ENCODE measurements at places on chromosomes 3 and 15.

GRCh38 chr3:149511040-149511626 is 36.6 kb downstream of the TM4SF4 start:
- no peak for DNase-seq

- peak; percentile 32 for DNase-seq
Observed at GRCh38 chr3:75129101-75129500, 514.6 kb upstream of the CNTN3 start.

DNA sequence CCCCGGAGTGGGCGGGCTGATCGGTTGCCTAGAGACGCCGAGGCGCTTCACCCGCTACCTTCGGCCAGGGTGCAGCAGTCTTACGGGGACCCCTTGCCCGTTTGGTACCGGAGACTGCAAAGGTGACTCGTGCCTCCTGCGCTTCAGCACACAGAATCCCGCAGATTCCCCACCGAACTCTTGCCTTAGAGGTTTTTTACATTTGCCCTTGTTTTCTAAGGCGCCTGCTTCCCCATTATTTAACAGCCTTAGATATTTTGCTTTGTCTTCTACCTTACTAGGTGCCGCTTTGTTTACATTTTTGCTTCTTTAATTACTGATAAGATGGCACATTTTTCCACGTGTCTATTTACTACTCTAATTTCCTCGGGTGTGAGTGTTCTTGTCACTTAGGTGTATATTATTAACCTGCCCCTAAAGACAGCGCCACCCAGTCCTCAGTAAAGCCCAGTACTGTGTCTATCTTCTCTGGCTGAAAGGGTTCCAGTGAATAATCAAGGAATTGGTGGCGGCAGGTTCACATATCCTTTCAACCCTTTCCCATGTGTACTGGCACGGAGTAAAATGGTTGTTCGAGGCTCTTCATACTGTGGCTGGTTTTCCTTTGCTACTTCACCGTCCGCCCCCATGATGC is 573 bp upstream of the CEP152 start:
- no peak for DNase-seq

DNA sequence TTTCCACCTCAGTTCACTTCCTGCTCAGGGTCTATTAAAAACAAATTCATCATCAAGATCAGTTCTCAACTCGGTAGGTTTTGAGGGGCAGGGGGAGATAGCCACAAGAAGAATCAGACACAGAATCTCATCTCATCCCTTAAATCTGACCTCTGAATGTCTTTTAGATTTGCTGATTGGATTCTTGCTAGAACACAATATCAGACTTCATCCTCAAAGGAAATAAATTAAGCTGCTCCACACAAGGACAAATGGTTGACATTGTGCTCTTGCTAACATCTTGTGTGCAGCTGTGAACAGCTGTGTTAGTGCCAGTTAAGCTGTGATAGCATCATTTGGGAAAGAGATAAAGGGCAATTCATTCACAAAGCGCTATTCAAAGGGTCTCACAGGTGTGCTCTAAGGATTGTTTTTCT is 184.0 kb upstream of the ADAMTS9 start:
- DNase-seq: no peak

GRCh38 chr15:68310178-68310803 is 32.7 kb downstream of the FEM1B start:
- no peak for DNase-seq

GRCh38 chr3:146156666-146157314 is 4.2 kb downstream of the PLOD2 start:
- DNase-seq: no peak

GRCh38 chr3:185896636-185897035 is 41.2 kb downstream of the TRA2B start:
- DNase-seq: no peak

DNA sequence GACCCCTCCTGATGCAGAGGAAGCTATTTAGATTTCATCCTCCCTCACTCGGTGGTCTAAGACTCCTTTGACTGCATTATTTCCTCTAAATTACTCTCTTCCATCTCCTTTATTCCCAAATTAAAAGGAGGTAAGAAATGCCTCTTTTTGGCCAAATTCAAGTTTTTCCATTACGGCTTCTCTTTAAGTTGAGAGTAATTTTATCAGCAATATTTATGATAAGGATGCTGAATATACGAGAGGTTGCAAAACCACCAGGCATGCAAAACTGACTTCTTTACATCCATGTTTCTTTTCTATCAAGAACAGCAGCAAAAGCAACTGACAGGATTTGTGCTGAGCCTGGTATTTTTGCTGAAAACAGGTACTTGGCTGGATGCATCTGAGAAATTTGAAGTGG is 262.0 kb upstream of the RARB start:
- no peak for DNase-seq

- no peak for DNase-seq
Observed at GRCh38 chr3:132843851-132844553, 121.8 kb upstream of the NPHP3 start.

DNA sequence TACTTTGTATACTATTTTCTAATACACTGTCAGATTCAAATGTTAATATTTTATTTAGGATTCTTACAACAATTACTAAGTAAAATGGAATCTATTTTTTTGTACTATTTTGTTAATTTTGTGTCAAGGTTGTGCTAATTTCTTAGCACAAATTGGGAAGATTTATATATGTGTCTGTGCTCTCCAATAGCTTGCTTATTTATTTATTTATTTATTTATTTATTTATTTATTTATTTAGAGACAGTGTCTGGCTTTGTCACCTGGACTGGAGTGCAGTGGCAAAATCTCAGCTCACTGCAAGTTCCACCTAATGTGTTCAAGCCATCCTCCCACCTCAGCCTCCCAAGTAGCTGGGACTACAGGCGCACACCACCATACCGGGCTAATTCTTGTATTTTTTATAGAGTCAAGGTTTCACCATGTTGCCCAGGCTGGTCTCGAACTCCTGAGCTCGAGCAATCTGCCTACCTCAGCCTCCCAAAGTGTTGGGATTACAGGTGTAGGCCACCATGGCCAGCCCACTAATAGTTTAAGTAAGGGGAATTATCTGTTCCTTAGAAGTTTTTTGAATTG is 34.6 kb downstream of the CTXND1 start:
- DNase-seq: no peak

- no peak for DNase-seq
Observed at GRCh38 chr3:118809696-118810498, 224.7 kb downstream of the IGSF11 start.

DNA sequence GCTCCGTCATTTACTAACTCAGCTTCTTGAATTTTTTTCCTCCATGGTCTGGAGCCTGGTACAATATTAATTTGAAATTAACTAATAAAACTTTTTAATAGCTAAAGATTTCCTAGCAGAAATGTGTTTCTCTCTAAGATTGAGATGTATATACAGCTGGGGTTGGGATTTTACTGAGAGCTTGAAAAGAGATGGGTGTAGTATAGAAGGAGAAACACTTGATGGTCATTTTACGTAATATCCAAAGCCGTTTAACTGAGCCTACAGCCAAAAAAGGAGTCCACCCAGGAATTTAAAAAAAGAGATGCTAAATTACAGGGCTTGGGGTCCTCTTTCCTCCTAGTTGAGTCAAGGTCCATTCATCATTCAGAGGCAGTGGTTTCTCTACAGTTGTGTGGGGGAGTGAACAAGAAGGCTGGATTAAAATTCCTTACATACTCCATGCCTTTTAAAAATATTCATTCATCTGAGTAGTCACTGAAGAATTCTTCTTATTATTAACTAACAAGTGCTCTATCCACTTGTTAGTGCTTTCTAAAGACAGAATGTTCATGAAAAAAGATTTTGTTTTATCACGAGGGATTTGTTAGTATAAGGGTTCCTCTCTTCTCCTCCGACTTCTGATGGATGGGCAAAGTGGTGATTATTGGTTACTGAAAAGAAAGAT is 255.3 kb upstream of the IL12A start:
- DNase-seq: no peak

DNA sequence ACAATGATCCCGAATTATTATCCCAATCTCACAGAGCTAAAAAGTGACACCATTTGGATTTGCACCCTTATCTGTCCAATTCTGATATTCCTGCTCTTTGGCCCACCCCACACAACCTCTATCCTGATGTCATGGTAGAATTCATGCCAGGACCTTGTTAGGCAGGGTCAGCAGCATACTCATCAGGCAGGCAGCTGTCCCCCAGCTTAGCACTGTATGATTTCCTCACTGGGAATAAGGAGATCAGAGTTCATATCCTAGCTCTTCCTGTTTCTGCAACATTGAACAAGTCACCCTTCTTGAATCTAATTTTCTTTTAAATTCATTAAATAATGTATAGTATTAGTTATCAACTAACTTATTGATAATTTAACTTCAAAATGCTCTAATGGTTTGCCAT is 12.0 kb upstream of the C3orf80 start:
- no peak for DNase-seq

- no peak for DNase-seq
Observed at GRCh38 chr15:63135804-63136203, 14.1 kb downstream of the LACTB start.

DNA sequence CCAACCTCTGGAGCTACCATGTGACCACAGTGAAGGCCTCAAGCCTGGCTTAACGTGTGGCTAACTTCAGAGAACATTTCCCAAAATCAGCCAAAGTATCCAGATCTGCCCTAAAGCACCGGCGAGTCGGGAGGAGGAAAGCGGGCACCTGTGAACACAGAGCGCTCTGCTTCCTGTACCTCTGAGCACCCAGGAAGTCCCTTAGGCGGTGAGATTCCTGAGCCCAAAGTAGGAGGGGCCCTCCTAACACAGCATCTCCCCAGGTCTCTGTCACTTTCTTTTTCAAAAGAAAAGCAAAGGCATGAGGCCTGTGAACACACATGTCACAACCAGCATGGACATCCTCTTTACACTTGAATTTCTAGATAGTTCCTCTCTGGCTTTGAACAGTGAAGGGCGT is 944 bp upstream of the EIF4E3 start:
- no peak for DNase-seq

DNA sequence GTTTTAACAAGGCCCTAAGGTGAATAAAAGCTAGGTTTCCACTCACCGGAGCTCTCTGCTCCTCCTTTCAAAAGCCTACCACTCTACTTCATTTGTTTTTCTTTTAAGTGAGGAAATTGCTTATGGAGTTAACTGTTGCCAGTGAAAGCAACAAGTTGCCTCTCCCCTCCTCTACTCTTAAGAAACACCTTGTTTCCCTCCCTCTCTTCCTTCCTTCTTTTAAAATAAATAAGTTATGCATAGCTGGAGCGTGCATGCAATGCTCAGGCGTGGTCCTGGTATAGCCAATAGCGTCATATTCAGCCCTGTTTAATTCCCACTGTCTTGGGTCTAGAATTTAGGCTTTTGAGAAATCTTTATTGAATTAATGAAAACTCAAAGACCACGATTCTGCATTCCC is 101.1 kb upstream of the IGF1R start:
- no peak for DNase-seq

GRCh38 chr3:84066915-84067314 is 891.9 kb upstream of the CADM2 start:
- no peak for DNase-seq

DNA sequence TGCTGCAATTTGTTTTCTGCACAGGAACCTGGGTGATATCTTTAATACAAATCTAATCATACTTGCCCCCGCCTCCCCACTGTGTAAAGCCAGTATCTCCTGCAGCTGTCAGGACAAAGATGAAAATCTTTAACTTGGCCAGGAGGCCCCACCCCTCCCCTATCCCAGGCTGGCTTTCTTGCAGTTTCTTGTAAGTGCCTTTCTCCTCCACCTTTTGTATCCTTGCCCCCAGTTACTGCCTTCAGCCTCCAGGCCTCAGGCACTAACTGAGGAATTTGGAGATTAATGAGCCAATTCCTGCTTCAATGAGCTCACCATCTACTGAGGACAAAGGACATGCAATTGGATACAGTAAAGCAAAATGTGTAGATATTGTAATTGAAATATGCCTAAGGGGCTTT is 6.5 kb downstream of the GCSAM start:
- DNase-seq: no peak

GRCh38 chr3:17013050-17013449 is 128.3 kb downstream of the PLCL2 start:
- no peak for DNase-seq

DNA sequence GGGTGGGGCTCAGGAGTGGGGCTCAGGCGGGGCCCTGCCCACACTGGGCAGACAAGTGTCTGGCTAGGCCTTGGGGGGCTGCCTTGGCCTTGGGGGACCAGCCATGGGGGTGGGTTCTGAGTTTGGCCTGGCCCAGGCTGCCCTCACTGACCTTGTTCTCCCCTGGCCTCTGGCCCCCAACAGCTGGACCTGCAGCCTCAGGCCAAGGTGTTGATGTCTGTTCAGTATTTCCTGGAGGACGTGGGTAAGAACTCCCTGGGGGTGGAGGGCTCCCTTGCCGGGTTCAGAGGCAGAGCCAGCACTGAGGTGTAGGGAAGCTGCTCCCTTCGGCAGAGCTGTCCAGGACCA is 20.0 kb downstream of the PRKCD start:
- DNase-seq: no peak

GRCh38 chr3:139130390-139131140 is 85.9 kb upstream of the PRR23C start:
- no peak for DNase-seq

DNA sequence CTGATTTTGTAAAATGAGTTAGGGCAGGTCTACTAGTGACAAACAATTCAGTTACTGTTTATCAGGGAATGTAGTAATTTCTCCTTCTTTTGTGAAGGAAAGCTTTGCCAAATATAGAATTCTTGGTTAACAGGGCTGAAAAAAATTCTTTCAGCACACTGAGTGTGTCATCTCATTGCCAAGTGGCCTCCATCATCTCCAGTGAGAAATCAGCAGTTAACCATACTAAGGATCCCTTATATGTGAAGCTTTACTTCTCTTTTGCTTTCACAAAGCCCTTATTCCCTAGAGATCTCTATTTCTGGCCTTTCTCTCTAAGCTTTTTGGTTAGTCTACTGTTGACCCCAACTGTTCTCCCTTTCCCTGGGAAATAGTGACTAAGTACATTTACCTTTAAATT is 269.1 kb downstream of the SCAPER start:
- no peak for DNase-seq

GRCh38 chr3:94429517-94429916 is 366.7 kb downstream of the NSUN3 start:
- DNase-seq: no peak

DNA sequence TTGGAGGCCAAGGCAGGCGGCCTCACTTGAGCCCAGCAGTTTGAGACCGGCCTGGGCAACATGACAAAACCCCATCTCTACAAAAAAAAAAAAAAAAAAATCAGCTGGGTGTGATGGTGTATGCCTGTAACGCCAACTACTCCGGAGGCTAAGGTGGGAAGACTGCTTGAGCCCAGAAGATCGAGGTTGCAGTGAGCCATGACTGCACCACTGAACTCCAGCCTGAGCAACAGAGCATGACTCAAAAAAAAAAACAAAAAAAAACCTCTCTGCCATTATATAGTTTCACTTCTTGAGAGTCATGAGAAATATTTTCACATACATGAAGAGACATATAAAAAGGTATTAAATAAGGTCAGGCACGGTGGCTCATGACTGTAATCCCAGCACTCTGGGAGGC is 45.9 kb upstream of the CP start:
- DNase-seq: no peak

DNA sequence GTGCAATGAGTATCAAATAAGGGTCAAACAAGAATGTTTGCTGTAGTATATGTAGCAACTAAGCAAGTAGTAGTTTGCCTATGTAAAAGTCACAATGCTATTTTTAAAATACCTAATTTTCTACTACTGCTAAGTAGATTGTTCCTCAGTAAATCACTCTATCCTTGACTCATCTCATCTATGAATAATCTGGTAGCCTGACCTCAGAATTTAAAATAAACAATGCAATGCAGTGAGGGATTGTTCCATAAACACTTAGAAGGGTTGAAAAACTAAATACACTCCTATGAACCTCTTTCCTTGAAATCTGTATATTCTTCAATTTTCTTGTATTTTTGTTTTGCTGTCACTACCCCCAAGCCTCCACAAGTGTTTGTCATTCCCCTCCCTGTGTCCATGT is 253.3 kb downstream of the TBC1D5 start:
- no peak for DNase-seq

- no peak for DNase-seq
Observed at GRCh38 chr3:16513141-16514020, at the start of gene RFTN1. Gene RFTN1, minus strand, starts transcription at chr3:16513699. Its CDS starts 19,830 bp downstream, at chr3:16493869.

Data from NCI-H2081 treated with DMSO at 0.1 percent for 48 hours (cell line).